NCI-H1092 (cell line): ENCODE measurements at places on chromosomes 3 and 15.

DNA sequence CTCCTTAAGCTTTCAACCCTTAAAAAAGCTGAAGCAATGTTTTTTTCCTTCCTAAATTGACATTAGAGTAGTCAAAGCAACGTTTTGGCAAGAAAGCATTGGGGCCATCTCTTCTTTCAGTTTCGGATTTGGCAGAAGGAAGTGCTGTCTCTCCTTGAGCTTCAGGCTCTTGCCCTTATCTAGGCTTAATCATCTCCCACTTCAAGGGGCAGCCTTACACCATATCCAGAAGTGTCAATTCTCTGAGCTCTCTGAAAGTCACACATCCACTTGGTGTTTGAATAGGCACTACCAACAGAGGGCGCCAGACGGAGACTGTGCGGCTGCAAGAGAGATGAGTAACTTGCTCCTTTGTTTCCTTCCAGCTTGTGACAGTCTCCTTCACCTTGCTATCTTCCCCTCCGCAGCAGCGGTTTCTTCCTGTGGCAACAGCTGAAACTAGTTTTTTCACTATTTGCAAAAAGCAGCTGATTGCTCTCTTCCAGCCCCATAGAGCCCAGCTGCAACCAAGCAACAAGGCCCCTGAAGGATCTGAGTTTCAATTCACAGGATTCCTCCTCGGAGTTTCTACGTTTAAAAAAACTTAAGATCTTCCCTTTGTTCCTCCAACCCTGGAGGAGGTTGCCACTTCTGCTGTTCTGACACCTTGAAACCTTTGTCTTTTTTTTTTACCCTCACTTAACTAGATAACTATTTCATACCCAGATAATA, 147.0 kb upstream of the SLCO3A1 start:
- DNase-seq: peak; percentile 59

DNA sequence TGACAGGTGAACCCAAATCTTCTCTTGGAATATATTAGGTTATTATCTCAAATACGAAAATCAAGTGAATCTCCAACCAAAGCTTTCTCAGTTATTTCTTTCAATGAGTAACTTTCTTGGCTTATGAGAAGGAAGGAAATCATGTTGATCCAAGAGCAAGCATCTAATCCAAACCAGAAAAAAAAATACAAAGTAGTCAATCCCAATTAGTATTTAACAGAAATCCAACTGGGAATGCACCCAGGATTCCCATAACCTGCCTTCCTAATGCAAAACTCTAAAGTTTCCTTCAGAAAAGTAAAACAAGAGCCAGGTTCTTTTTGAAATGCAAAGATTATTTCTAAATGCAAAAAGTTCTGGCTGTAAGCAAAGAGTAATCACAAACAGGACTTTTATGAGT, 289.3 kb downstream of the SHOX2 start:
- no peak for DNase-seq

DNA sequence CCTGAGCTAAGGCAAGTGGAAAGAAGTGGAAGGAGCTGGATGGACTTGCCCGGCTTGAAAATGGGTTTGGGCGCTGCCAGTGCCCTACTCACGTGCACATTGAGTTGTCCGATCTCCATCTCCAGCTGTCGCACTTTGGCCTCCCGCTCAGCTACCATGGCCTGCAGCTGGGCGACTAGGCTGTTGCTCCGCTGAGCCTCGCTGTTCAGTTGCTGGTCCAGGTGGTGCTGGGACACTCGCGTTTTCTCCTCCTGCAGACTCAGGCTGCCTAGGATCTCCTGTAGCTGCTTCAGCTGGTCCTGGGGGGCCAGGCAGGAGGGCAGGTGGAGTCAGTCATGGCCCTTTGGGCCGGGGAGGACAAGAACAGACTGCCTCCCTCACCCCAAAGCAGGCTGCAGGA, 33.0 kb upstream of the HHATL start:
- DNase-seq: no peak

DNA sequence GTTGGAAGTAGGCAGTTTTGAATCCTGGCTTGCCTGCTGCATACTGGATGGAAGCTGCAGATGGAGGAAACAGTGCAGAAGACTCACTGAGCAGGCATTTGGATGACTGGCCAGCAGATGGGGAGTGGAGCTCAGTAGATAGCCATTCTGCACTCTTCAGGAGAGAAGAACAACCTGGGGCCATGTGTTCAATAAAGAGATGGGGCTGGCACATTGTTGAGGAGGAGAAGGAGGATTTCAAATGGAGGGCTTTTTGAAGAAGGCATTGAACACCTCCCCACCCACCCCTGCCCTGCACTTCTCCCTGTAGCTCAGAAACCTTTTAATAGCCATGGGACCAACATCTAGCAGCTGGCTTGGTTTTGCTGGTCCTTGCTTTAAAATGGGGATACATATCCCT, 109.8 kb downstream of the CACNA1D start:
- no peak for DNase-seq

DNA sequence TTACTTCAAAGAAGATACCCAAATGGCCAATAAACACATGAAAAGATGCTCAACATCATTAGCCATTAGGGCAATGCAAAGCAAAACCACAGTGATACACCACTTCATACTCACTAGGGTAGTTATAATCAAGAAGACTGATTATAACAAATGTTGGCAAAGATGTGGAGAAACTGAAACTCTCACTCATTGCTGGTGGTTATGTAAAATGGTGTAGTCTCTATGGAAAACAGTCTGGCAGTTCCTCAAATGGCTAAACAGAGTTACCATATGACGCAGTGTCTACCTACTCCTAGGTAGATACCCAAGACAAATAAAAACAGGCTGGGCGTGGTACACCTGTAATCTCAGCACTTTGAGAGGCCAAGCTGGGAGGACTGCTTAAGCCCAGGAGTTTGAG, 3.5 kb upstream of the ZFAND6 start:
- DNase-seq: no peak

DNA sequence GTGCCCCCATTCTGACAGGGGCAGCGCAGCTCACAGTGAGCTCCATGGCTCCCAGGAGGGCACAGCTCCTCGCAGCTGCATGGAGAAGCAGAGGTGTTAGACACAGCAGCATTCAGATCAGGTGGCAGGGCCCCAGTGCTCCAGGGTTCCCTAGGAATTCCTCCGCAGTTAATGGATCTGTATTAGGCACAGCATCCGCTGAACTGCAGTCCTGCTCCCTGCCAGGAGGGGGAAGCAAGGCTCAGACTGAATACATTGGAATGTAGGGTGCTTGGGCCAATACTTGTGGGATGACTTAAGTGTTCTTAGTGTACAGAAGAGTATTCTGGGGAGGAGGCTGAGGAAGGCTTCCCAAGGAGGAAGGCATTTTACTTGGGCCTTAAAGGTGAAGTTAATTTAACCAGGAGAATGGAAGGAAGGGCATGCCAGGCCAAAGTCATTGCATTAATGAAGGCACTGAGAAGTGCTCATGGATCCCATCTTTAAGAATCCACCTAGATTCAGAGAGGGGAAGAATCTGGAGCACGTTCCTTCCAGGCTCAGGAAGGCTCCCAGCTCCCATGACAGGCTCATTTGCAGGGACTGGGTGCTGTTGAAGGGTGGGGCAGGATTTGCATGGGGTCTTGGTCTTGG, 111.6 kb downstream of the RAB11A start:
- DNase-seq: no peak

GRCh38 chr3:51191768-51192167, 193.3 kb upstream of the MANF start:
- DNase-seq: no peak

DNA sequence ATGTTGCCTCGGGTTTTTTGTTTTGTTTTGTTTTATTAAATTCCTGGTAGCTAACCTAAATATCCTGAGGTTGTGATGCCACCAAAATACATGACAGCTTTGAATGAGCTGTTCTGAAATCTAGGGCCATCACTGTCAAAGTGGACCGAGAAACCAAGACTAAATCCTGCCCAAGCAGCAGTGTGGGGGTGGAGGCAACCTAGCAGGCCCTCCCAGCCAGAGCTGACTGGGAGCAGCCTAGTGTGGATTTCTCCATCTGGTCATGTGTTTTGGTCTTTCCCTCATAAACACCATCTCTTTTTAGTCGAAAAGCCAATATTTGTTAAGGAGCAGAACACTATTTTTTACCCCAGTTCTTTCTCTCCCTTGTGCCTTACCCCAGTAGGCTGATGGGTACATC, 52.2 kb downstream of the LARS2 start:
- no peak for DNase-seq

DNA sequence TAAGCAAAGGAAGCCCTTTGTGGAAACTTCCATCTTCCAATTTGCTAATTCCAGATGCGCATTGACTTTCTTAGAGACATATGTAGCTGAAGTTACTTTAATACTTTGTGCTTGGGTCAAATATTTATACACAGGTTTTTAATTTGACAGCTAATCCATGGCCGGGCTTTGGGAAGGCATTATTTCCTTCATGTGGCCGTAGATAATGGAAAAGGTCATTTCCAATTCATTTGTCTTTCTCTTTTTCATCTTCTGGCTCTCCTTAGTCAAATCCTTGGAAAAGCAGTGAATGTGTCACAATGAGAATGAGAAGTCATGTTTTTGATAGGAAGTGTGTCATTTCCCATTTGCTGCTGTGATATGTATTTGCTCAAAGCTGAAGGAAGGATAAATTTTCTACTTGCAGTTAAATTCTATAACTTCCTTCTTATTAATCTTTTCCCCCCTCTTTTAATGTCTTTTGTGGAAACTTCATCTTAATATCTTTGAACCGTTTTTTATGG, 323.3 kb downstream of the CLSTN2 start:
- no peak for DNase-seq

DNA sequence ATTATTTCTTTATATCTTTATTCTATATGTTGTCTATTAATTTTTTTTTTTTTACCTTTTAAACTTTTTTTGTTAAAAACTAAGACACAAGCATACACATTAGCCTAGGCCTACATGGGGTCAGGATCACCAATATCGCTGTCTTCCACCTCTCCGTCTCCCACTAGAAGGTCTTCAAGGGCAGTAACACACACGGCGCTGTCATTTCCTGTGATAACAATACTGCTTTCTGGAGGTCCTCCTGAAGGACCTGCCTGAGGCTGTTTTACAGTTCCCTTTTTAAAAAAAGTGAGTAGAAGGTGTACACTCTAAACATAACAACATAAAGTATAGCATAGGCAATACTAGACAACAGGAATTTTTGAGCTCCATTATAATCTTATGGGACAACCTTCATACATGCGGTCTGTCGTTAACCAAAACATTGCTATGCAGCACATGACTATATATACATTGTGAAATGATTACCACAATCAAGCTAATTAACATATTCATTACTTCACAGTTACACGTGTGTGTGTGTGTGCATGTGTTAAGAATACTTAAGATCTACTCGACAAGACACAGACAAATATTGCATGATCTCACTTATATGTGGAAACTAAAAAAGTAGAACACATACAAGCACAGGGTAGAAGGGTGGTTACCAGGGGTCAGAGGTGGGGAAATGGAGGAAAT, 20.8 kb downstream of the RAB6B start:
- no peak for DNase-seq

DNA sequence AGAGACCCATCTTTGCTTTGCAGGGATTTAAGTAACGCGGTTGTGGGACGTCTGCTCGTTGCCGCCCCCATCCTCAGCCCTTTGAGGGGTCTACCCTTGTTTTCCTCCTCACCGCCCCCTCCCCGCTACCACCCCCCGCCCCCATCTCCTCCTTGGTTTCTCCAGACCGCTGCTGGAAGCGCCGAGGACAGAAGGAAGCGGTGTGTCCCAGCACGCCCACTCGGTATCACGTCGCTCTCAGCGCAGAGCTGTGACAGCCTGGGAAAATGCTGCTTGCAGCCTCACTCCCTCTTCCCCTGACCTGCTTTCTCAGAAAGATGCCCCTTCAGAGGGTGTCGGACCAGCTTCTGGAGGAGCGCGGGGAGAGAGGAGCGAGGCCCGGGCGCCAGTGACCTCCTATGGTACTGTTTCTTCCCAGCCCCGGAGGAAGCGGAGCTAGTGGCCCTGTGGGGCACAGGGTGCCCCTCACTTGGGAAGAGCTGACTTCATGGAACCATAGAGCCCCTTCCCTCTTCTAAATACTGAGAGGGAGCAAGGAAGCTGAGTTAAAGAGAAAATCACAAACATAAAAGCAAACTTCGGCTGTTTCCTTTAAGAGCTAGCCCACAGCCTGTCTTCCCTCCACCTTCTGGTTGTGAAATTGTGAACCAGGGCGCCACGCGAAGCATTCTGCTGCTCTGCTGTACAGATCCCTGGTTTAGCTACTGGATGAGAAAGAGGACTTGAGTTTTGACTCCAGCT, 698 bp downstream of the IL1RAP start:
- DNase-seq: no peak

GRCh38 chr3:71011565-71012287, 571.8 kb downstream of the FOXP1 start:
- DNase-seq: no peak

DNA sequence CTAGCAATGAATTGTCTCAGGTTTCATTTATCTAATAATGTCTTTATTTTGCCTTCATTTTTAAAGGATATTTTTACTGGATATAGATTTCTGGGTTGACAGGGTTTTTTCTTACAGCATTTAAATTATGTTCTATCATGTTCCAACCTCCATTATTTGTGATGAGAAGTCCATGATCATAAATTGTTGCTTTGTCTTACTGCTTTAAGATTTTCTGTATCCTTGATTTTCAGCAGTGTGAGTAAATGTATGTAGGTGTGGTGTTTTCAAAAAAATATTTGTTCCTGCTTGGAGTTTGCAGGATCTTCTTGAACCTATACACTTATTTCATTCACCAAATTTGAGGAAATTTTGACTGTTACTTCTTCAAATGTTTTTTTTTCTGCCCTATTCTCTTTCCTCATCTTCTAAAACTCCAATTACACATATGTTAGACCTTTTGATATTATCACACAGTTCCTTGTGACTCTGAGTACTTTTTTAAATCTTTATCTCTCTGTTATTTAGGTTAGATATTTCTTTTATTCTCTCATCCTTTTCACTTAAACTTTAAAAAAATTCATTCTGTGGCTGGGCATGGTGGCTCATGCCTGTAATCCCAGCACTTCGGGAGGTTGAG, 43.7 kb upstream of the SELENOK start:
- no peak for DNase-seq

DNA sequence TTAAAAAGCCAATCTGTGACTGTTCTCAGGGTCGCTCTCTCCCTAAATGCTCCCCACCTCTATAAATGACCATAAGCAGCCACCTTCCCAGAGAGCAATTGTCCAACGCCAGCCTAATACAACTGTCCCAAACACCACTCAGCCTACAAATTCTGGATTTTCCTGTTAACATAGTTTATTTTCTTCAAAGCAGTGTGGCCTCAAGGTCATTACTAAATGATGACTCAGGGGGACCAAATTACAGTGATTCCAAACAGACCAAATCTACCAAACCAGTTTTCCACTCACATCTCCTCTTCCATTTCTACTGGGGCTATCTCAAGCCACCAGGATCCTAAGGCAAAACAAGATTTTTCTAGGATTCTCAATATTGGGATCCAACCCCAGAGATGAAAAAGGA, 22.5 kb downstream of the HEXA start:
- no peak for DNase-seq

GRCh38 chr15:34271493-34271892, 46.7 kb downstream of the EMC4 start:
- DNase-seq: no peak

DNA sequence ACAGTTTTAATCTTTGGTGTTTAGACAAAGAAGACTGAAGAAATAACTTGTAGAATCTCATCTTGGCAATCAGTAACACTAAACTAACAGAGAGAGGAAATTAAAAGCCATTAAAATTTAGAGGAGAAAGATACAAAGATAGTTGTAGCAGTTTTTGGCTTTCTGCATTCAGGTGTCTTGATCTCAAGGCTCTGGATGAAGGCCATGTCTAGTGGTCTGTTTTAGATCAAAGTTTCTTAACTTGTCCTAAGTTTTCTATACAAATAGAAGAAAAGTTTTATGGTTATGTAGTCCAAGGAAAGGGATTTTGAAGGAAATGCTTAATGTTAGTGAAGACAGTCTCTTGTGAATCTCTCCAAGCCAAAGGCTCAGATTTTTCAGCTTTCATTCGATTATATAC, 222.9 kb downstream of the BCHE start:
- DNase-seq: no peak
